Dermis microvascular lymphatic vessel endothelial cell (primary cell): ENCODE measurements at places on chromosomes 6 and 20.

DNA sequence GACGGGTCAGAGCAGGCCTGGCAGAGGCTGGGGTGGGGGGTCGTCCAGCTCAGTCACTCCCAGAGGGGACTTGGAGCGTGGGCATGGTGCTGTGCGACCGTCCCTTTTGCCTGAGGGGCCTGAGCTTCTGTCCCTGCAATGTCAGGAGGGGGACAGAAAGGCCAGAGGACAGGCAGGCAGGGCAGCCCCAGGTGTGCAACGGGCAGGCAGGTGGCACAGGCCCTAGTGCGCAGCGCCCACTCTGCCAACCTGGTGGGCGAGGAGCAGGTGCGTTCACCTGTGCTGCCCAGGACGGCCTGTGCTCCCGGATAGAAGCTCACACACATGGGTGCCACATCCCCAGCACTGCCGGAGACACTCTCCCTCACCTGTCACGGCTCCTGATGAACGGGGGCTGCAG is 78.7 kb upstream of the SLCO4A1 start:
- DNase-seq = no peak

DNA sequence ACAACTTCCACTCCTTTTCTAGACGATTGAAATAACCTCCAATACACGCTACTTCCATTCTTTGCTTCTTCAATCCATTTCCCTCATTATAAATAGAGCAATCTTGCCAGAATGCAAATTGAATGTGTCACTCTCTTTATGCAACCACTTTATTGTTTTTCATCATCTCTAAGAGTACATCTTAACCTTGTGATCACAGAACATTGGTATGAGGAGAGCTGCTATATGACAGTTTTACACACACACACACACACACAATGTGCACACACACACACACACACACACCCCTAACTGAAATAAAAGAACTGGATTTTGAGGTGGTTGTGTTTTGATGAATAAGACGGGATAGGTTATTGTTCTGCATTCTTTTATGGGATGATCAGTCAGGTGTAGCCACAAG is 187.0 kb downstream of the HDGFL1 start:
- no peak for DNase-seq

- no peak for DNase-seq
Measured at GRCh38 chr20:49584418-49585382, 16.8 kb upstream of the PTGIS start.

DNA sequence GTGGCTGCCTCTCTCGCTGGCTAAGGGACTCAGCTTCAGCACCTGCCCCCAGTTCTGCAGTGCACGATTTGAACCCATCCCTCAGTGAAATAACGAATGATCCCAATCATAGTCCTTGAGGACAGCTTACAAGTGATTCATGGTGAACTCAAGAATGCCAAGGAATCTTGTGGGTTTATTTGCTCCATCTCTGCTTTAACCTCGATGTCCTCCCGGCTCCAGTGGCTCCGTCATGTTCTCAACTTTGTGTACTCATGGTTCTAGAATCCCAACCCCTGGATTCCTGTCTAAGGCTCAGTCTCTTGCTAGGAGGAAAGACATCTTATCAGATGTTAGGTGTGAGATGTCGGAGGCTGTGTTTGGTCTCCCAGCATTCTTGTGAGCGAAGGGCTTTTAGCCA is 29.0 kb upstream of the GTSF1L start:
- DNase-seq = no peak

DNA sequence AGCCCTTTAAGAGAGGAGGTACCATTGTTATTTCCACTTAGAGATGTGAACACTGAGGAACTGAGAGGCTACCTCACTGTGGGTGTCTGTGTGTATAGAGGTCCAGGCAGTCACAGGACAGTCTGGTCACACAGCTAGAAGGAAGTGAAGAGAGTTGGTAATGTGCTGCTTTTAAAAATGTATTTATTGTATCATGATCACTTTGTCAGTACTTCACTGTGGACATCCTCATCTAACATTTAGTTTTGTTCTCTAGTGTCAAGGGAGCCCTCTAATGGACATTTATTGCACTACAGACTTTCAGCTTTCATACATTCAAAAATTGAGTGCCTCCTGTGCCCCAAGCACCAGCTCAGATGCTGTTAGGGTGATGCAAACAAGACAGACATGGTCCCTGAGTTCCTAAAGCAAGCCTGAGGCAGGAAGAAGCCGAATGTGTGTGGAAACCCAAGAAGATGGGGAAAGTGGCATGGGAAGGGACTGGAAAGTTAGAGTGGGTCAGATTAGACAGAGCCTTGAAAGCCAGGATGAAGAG is 123.0 kb downstream of the SLC16A10 start:
- DNase-seq = peak; percentile 56

DNA sequence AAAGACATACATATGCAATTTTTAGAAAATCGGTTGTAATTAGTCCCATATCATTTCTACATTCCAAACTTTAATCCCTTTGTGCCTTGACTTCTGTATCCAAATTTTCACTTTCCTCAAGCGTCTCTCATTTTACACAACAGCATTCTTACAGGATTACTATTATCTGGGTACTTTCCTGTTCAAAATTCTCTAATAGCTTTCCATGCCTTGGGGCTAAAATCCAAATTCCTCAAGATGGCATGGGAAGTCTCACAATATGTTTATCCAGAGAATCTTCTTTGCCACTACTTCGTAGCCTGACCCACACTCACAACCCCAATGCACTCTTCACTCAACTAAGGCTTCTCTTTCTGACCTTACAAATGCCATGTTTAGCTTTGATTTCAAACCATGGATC is 125.0 kb downstream of the TBX18 start:
- DNase-seq = no peak

- DNase-seq = no peak
Measured at GRCh38 chr20:23414526-23415188, 6.6 kb downstream of the NAPB start.

- no peak for DNase-seq
Measured at GRCh38 chr6:71199736-71200135, 88.9 kb upstream of the OGFRL1 start.

DNA sequence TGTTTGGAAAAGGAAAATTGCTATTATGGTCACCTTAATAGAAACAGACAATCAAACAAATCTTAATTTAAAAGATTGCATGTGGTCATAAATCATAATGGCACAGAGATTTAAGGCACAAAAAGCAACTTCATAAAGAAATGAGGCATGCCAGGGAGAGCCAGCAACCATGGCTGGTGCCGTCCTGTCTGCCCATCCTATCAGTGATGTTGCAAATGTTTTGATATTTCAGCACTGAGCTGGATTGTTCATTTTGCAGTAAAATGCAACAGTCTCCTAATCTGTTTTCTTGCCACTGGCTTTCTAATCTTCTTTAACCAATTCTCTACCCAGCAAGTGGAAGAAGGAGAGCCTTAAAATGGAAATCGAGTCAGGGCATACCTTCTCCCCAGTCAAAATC is 249.8 kb downstream of the SAMD5 start:
- DNase-seq = no peak

GRCh38 chr6:131459005-131459404 is 114.0 kb upstream of the ARG1 start:
- no peak for DNase-seq

- DNase-seq = no peak
Measured at GRCh38 chr20:2745936-2746635, 53.5 kb downstream of the EBF4 start.

- peak; percentile 59 for DNase-seq
Measured at GRCh38 chr6:137856138-137856898, 10.7 kb upstream of the TNFAIP3 start.

GRCh38 chr6:89997456-89998445 is 103.5 kb downstream of the GJA10 start:
- DNase-seq = no peak

GRCh38 chr6:32854376-32855178 is 585 bp downstream of the PSMB9 start:
- peak; percentile 22 for DNase-seq

GRCh38 chr6:1267790-1268762 is 43.8 kb upstream of the FOXQ1 start:
- DNase-seq = no peak

DNA sequence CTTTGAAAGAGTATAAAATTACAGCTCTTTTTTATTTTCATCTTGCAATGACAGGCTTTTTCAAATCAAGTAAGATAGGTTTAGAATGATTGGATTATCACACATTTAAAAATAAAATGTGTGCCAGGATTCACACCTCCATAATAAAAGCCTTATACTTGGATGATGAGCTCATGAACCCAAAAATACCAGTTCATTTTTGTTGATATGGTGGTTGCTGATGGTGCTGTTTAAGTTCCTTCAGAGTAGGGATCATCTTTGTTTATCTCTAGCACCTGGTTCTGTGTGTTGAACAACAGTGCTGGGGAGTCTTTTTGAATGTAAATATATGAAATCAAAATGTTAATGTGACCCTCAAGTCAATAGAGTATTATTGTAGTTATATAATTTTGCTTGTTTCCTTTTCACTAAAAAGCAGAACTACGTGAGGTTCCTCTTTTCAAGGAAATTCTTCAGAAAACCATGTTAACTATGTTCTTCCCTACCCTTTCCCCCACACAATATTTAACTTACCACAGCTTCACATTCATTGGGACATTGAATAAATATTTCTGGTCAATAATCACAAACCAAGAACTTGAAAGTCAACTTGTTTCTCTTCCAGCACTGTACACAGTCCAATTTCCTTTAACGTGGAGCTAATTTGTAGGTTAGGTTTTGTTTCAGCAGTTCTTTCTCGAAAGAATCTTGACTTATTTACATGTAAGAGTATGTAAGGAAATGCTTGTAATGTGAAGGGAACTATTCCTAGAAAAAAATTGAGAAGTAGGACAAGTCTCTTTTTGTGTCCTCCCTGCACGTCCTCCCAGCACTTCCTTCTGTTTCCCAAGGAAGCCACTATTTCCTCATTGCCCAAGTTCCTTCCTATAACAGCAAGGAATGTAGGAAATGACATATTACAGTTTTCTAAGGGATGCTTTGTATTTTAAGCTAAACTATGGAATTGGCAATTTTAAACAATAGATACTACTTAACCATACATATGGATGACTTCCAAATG is 945.9 kb upstream of the CITED2 start:
- DNase-seq = peak; percentile 4

- DNase-seq = no peak
Measured at GRCh38 chr6:38272222-38272621, 367.5 kb downstream of the BTBD9 start.

DNA sequence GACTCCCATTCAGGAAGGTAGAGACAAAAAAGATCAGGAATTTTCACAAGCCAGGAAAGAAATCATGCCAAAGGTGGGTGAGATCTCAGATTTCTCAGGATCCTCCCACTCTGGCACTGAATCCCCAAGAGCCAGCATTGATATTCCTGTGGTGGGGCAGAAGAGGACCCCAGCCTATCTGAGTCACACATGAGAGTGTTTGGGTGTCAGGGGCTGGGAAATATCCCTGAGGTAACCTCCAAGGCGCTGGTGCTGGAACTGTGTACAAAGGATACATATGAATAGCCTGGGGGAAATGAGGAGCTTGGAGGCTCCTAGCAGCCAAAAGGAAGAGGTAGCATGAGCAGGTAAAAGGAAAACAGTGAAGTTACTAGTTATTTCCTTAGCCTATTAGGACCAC is 369.4 kb downstream of the BTBD9 start:
- DNase-seq = no peak

DNA sequence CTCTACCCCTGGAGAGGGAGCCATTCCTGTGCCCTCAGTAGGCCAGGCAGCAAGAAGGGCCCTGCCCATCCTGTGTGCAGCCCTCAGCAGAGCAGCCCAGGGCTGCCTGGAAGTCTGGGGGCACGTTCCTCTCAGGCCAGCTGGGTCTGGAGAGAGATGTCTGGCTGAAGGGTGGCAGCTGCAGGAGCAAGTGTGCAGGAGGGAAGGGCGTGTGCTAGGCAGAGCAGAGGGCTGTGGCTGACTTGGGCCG is 62.7 kb downstream of the NOL4L start:
- no peak for DNase-seq

- DNase-seq = no peak
Measured at GRCh38 chr6:14616656-14617055, 499.1 kb downstream of the CD83 start.

GRCh38 chr6:40387871-40388264 is 199.3 kb downstream of the LRFN2 start:
- no peak for DNase-seq

DNA sequence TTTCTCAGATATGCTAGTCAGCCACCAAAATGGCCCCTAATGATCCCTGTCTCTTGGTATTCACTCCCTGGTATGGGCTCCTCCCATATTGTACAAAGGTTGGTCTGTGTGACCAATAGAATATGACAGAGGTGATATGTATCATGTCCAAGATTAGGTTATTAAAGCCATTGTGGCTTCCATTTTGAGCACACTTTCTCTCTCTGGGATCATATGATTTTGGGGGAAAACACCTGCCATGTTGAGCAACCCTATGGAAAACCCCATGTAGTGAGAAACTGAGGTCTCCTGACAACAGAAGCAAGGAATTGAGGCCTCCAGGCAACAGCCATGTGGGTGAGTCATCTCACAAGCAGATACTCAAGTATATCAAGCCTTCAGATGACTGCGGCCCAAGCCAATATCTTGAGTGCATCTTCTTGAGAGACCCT is 7.1 kb upstream of the ZNF318 start:
- DNase-seq = no peak

GRCh38 chr6:121619987-121620740 is 184.7 kb downstream of the GJA1 start:
- no peak for DNase-seq

- no peak for DNase-seq
Measured at GRCh38 chr6:25519856-25520255, 132.2 kb upstream of the SCGN start.

DNA sequence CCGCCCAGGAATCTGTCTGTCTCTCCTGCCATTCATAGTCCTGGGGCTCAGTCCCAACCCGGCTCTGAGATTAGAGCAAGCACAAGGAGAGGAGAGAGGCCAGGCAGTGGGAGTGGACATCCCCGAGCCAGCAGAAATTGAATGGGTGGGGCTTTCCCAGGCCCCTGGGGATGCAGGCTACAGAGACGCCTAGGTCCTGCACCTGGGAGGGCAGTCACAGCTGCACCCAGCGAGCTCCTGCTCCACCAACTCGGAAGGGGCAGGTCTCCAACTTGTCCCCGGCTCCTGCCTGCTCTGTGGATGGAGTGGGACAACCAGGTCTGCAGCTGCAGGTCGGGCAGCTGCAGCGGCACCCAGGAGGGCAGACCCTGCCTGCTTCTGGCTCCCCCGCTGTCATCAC is 11.1 kb upstream of the AIG1 start:
- DNase-seq = no peak

- DNase-seq = no peak
Measured at GRCh38 chr6:72238900-72239299, 352.6 kb downstream of the RIMS1 start.

DNA sequence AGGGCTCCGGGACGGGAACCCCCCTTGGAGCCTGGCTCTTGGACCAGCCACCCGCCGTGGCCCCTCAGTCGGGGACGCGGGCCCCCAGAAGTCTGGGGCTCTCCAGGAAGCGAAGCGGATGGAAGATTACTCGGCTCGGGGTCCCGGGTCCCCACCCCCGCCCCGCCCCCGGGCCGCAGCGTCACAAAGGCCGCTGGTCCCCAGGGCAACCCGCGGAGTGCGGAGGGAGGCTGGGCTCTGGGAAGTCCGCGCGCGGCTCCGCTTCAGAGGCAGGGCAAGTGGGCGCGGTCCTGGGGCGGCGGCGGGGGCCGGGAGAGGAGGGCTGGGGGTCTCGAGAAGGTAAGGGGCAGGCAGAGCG is at the start of gene FNDC11:
Gene FNDC11 (plus strand): TSS at position 227 of the 358 bp plus-strand sequence. CDS start 1,505 bp downstream, outside the sequence.
- DNase-seq = peak; percentile 5

GRCh38 chr20:35870541-35871258 is 83.6 kb downstream of the SCAND1 start:
- DNase-seq = no peak
